ENCODE measurements at places on chromosomes 7 and 10.

DNA sequence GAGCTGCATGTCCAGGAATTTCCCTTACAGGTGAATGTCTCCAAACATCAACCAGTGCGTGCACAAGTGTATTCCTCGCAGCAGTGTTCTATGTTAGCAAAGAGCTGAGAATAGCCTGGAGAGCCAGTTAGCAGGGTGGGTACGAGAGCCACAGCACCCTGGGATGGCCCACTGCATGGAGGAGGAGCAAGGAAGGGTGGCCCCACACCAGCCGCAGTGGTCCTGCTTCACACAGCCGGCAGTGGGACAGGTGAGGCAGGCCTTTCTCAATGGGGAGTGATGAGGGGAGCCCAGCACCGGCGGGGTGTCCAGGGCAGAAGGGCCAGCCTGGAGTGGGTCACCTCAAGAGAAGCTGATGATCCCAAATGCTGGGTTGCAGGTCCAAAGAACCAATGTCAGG lies 240.7 kb downstream of the TCERG1L start:
- DNase-seq, result no peak

DNA sequence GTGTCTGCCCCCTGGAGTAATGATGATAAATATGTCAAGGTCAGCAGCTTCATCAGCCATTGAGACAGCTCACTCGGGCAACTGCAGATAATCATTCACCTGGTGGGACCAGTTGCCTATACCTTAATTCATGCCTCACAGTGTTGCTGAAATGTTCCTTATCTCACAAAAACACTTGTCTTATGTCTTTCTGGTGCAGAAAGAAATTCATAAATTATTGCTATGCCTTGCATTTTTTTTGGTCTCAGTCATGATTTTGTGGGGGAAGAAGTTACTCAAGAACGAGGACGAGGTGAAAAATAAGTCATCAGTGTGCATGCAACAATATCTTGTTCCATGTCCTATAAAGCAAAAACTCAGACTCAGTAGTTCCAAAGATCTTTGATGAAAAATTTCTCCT lies 16.0 kb downstream of the TRIL start:
- no peak for DNase-seq

GRCh38 chr7:122310119-122311021 lies 5.8 kb upstream of the FEZF1 start:
- DNase-seq, result no peak

- DNase-seq, result peak; percentile 14
Measured at GRCh38 chr10:118753331-118754228, 1.2 kb downstream of the CACUL1 start.

- no peak for DNase-seq
Measured at GRCh38 chr10:91589015-91589657, 43.7 kb downstream of the PPP1R3C start.

GRCh38 chr10:83539528-83540308 lies 599.6 kb upstream of the GHITM start:
- DNase-seq, result no peak

GRCh38 chr7:47508389-47509380 lies 73.2 kb downstream of the TNS3 start:
- DNase-seq, result no peak

- DNase-seq, result no peak
Measured at GRCh38 chr10:132764108-132764507, 21.8 kb downstream of the NKX6-2 start.

- DNase-seq, result no peak
Measured at GRCh38 chr10:114525368-114525949, 121.2 kb upstream of the AFAP1L2 start.

DNA sequence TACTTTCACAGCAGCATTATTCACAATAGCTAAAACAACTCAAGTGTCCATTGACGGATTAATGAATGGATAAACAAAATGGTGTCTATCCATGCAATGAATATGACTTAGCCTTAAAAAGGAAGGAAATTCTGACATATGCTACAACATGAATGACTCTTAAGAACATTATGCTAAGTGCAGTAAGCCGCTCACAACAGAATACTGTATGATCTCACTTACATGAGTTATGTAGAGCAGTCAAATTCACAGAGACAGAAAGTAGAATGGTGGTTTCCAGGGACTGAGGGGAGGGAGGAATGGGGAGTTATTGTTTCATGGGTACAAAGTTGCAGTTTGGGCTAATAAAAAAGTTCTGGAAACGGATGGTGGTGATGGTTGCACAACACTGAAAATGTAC lies 282.0 kb downstream of the GRID1 start:
- DNase-seq, result no peak

DNA sequence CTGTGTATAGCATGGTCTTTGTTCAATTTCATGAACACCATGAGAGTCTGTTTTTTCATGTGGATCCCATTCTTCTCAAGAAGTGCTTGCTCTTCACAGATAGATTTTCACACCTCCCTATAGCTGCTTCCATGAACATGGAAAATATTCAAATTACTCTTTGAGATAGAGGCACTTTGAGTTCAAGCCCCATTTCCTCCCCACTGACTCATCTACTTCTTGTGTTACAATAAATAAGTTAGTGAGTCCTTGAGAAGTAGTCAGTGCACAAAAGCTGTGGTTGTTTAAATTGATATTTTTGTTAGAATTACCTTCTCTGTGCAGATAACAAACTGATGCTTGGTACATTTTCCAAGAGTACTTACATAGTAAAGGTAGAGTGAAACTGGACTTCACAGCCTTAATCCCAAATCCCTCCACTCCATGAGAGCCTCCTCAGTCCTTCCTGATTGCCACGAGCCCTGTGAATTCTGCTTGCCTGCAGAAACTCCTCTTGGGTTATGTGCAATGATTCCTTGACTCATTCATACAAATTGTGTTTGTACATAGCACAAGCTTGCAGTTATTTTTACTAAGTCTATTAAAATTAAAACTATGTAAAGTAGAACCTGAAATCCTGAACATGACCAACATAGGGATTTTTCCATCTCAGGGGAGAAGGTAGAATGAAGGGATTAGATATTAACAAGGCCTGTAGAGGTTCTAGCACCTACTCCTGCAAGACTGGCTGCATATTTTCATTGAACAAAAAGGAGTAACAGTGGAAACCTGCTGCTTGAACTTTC lies 496.2 kb downstream of the TNS3 start:
- DNase-seq, result no peak

DNA sequence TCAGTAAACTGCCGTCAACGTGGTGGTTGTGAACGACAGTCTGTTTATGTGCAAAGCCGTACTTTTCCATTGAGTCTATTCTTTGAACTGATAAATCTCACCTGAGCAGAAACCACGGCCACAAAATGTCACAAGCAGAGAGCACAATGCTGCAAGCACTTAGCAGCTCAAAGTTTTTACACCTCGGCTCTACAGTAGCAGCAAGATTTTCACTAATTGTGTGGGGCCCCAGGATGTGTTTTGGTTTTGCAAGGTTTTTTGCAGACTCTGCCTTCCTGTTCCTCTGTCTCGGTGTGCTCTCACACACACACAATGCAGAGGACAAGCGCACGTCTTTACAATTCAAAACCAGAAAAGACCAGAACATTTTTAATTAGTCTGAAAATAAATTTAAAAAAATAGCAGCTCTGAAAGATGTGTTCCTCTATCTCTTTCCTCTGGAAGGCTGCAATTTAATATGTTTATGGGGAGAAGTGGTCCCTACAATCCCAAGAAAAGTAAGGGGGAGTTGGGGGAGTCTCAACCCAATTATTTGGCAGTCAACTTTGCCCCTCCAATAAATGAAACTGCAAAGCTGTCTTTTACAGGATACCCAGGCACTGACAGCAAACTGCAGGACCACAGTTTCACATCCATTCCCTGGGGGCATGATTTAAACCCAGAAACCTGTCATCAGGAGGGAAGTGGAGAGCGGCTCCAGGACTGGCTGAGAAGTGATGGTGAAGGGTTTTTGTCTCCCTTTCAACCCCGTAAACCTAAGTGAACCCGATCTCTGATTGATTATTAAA lies 73.8 kb upstream of the SFMBT2 start:
- DNase-seq, result peak; percentile 89

- DNase-seq, result no peak
Measured at GRCh38 chr7:44201813-44202212, 1.0 kb downstream of the YKT6 start.

- no peak for DNase-seq
Measured at GRCh38 chr10:3398825-3399646, 226.5 kb upstream of the PITRM1 start.

DNA sequence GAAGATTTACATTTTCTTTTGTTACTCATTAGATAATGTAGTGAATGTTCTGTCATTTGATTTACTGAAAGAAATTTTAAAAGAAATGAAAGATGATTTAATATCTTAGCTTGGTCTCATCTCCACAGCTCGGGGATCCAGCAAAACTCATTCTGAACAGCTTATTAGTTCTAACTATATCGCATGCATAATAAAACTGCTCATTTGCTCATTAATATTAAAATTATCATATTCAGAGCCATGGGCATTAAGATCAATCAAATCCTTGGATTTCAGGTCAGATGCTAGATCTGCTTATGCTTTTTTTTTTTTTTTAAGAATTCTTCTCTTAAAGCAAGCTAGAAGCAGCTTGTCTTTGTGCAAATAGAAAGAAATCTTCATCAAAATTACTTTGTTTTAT lies 246.1 kb downstream of the FOXP2 start:
- no peak for DNase-seq

- no peak for DNase-seq
Measured at GRCh38 chr7:102042016-102042656, 224.7 kb downstream of the CUX1 start.

DNA sequence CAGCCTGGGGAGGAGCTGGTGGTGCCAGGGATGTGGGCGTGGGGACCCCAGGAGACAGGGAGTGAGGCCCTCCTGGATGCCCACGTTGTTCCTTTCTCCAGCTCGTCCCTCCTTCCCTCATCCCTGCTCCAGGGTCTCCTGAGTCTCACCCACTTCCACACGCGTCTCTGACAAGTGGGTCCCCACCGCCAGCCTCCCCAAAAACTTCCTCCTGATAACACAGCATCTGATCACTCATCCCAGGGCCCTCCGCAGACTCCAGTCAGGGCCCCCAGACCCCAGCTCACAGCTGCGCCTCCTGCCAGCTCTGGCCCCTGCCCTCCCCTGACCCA lies 60.6 kb upstream of the INPP5A start:
- DNase-seq, result no peak
